ENCODE measurements at places on chromosomes 4 and X. TPM values are rescaled to one million over a fixed set of nuclear protein-coding genes. Genes with fewer than 3 reads are reported as not detected.

DNA sequence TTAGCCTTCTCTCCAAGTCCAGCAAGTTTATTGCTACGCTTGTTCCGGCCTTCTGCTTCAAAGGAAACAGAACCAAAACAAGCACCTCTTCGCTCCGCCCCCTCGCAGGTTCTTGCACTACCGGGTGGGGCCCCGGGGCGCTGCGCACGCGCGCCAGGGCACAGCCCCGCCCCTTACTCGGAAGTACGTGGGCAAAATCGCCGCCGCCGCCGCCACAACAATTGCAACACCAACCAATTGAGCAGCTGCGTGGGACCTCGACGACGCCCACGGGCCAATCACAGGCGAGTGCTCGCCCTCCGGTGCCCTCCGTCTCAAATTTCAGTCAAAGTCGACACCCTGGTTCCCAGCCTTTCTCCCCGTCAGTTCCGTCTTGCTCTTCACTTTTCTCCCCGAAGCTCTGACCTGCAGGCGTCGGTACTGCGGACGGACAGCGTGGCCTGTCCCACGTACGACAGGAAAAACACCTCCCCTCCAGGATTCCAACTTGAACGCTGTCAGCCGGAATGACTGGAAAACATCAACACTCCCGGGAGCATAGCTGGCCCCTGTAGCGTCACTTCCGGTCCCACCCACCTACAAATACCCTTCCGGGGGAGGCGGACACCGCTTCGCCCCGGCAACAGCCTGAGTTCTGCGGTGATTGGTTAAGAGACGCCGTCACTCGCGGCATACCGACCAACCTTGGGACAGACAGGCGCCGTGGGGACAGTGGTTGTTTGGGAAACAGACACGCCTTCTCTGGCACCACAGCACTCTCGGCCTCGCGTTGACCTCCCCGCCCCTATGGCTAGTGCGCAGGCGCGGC is 624 bp upstream of the OTUD5 start:
- peaks cover 26% of the 10 kb centered on the region for H3K4me1 ChIP-seq
- DNase-seq, result peak; percentile 95
- no peaks in the 10 kb centered on the region for H3K27me3 ChIP-seq
- H3K27ac ChIP-seq, result peak overlapping the region; percentile 99
- H3K4me3 ChIP-seq, result peak overlapping the region; percentile 99

DNA sequence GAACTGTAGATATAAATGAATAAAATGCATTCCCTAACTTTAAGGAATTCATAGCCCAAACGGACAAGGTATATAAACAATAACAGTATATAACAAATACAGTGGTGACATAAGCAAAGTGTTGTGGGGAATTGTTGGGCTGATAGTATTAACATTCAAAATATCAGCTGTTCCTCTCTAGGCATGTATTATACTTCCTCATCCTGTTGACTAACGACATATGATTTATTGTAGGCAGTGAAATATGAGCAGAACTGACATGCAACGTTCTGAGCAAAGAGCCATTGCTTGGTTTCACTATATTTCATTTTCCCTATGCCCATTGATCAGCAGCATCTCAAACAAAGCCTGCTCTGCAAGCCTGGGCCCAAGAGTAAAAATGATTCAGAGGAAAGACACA is 143.9 kb downstream of the PTCHD1 start:
- no peaks in the 10 kb centered on the region for H3K4me1 ChIP-seq
- H3K4me3 ChIP-seq, result no peak overlapping the region
- no peak overlapping the region for H3K27ac ChIP-seq
- H3K36me3 ChIP-seq, result no peaks in the 10 kb centered on the region

DNA sequence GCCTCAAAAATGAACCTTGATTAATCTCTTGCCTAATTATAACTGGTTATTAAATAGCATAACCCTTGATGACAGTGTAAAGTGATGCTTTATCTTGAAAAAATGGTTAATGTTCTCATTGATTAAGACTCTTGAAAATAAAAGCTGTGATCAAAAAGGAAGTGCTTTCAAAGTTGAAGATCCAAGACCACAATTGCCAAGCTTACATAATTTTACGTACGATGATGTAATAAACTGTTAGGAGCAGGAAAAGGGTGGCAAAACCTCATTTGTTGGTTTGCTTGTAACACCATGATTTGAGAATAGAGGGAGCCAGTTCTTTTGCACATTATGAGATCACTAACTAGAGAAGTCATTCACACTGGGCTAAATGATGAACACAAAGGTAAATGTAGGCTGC is 322.2 kb downstream of the ADGRL3 start:
- H3K36me3 ChIP-seq, result peaks cover 11% of the 10 kb centered on the region
- no peak for DNase-seq
- no peak overlapping the region for H3K4me3 ChIP-seq
- no peaks in the 10 kb centered on the region for H3K27me3 ChIP-seq
- H3K27ac ChIP-seq, result no peak overlapping the region
- H3K4me1 ChIP-seq, result no peaks in the 10 kb centered on the region

GRCh38 chr4:148052448-148052847 is 320.6 kb downstream of the ARHGAP10 start:
- no peak for DNase-seq
- no peaks in the 10 kb centered on the region for H3K27me3 ChIP-seq
- peak overlapping the region; percentile 73 for H3K27ac ChIP-seq
- H3K4me1 ChIP-seq, result peaks cover 41% of the 10 kb centered on the region

GRCh38 chr4:78534286-78534955 is 17.1 kb upstream of the ANXA3 start:
- DNase-seq, result no peak
- no peaks in the 10 kb centered on the region for H3K36me3 ChIP-seq
- H3K27me3 ChIP-seq, result peaks cover 39% of the 10 kb centered on the region
- no peak overlapping the region for H3K4me3 ChIP-seq
- no peak overlapping the region for H3K27ac ChIP-seq

DNA sequence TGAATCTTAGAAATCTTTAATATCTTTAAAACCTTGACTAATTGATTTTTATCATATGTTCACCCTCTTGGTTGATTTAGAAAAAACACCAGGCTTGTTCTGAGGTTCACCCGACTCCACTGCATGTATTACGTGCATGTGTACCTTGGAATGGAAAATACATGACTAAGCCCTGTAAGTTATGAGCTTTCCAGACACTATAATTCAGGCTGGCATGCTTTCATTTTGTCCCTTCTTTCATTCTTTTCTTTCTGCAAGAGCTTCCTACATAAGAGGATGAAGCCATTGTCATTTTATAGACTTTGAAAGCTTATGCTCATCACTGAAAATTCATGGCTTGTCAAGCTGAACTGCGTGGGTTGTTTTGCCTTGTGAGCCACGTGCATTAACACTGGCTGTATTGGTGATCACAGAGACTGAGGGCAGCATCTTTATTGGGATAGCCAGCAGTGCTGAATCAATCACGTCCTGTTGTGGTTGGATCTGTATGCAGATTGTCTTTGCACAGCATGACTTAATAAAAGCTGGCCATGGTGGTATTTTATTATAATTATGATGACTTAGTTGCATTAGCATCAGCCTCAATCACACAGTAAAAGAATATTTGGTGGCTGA is 141.9 kb downstream of the SLIT2 start:
- H3K4me3 ChIP-seq, result no peak overlapping the region
- no peaks in the 10 kb centered on the region for H3K4me1 ChIP-seq
- DNase-seq, result no peak
- no peak overlapping the region for H3K27ac ChIP-seq
- no peaks in the 10 kb centered on the region for H3K27me3 ChIP-seq

DNA sequence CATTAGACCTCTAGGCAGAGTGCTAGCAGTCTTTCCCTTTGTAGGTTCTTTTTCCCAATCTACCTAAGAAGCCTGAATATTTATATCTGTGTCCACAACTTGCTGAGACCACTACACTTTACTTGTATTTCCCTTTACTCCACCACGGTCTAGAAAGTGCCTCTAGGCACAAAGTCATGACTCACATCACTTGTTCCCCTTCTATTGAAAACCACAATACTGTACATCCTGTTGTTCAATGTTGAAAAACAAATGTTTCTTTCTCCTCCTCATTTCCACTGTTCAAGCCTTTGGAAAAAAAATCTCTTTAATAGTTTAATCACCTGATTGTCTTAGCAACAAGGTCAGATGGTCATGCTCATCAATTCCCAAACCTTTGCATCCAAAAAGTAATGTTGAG is 326.7 kb downstream of the GUCY2F start:
- no peaks in the 10 kb centered on the region for H3K27me3 ChIP-seq
- H3K4me1 ChIP-seq, result no peaks in the 10 kb centered on the region
- no peak overlapping the region for H3K4me3 ChIP-seq
- H3K27ac ChIP-seq, result no peak overlapping the region
- DNase-seq, result no peak

DNA sequence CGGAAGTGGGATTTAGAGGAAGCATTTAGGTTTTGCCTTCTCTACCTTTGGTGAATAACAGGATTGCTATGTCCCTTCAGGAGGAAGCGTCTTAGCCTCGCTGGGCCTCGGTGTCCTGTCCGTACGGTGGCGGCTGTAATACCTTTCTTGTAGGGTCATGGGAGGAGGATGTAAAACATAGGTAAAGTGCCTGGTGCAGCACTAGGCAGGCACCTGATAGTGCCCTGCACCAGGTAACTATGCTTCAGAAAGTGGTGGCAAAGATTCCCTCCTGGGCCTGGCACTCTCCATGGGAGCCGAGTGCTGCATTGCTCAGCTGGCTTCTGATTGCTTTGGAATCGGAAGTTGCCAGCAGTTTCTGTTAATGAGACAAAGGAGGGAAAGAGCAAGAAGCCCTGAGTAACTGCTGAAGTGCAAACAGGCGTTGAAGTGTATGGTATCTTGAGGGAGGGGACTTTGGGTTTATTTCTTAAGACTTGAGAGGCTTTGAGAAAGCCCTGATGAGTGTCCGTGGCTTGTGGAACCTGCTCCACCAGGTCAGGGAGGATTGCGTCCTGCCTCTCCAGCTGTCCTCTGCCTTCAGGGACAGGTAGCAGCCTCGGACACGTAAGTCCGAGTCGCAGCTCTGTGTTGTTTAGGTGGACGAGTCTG is 45.8 kb downstream of the TBC1D14 start:
- no peak for DNase-seq
- peaks cover 19% of the 10 kb centered on the region for H3K4me1 ChIP-seq
- H3K27ac ChIP-seq, result peak overlapping the region; percentile 1
- H3K4me3 ChIP-seq, result no peak overlapping the region
- H3K27me3 ChIP-seq, result no peaks in the 10 kb centered on the region
- no peaks in the 10 kb centered on the region for H3K36me3 ChIP-seq

DNA sequence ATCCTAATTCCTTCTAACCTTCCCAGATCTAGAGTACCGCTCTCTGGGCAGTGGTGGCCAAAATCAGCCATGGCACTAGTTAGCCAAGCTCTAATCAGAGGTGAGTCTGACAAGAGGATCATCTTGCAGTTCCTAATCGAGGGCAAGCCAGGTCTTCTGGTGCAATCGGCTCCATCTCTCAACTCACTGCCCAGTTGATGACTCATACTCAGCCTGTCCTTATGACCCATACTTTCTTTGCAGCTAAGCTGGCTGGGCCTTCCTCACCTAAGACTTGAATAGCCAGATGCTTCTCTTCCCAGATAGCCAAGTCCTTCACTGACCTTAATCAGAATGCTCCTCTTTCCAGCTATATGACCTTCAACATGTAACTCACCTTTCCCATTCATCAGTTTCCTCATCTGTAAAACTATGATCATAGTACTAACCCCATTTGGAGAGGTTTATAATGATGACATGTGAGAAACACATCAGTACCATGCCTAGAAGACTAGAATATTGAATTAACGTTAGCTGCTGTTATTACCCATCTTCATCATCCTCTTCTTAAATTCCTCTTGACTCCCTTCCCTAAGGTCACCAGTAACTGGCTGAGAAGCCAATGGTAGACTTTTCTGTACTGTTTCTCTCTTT is 57.1 kb downstream of the RELL1 start:
- H3K4me3 ChIP-seq, result no peak overlapping the region
- no peaks in the 10 kb centered on the region for H3K27me3 ChIP-seq
- peaks cover 14% of the 10 kb centered on the region for H3K36me3 ChIP-seq
- no peak overlapping the region for H3K27ac ChIP-seq

GRCh38 chrX:87397103-87397886 is 120.3 kb upstream of the KLHL4 start:
- H3K27me3 ChIP-seq, result no peaks in the 10 kb centered on the region
- H3K27ac ChIP-seq, result no peak overlapping the region
- no peaks in the 10 kb centered on the region for H3K4me1 ChIP-seq
- H3K4me3 ChIP-seq, result no peak overlapping the region
- H3K36me3 ChIP-seq, result peaks cover 5% of the 10 kb centered on the region
- DNase-seq, result no peak

DNA sequence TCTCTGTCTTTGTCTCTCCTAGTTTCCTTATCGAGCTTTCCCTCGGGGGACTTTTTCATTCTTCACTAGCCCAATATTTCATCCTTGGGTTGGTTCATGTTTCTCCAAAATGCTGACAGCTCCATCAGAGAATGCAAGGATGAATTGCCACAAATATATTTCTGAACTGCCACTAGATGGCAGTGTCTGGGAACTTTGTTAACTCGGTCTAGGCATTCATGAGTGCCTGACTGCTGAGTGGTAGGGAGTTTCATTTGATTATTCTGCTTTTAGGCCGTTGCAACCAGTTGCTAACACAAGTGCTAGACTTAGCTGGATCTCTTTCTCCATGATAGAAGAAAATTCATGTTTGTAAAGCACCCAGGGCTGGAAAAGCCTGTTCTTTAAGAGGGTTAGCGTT is 73.5 kb upstream of the RAP2C start:
- no peak overlapping the region for H3K4me3 ChIP-seq
- H3K36me3 ChIP-seq, result no peaks in the 10 kb centered on the region
- H3K4me1 ChIP-seq, result no peaks in the 10 kb centered on the region
- no peak overlapping the region for H3K27ac ChIP-seq
- peaks cover 6% of the 10 kb centered on the region for H3K27me3 ChIP-seq

DNA sequence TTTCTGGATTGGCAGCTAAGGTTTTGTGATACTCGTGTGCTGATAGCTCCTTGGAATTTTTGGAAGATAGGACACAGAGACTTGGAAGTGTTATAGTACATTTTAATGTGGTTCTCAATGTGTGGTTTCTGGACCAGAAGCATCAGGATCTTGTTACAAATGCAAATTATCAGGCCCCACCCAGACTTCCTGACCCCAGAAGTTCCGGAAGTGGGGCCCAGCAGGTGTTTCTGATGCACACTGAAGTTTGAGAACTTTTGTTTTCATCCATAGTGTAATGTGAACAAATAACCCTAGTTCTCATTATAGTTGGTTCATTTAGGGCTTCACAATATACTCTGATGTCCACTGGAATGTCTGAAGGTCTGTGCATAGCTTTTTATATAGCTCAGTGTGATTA is 49.6 kb downstream of the LAMP2 start:
- no peaks in the 10 kb centered on the region for H3K36me3 ChIP-seq
- H3K4me1 ChIP-seq, result no peaks in the 10 kb centered on the region
- DNase-seq, result no peak
- peaks cover 2% of the 10 kb centered on the region for H3K27me3 ChIP-seq
- H3K4me3 ChIP-seq, result no peak overlapping the region
- H3K27ac ChIP-seq, result no peak overlapping the region

- no peak overlapping the region for H3K27ac ChIP-seq
- H3K4me3 ChIP-seq, result no peak overlapping the region
- peaks cover 17% of the 10 kb centered on the region for H3K27me3 ChIP-seq
- H3K4me1 ChIP-seq, result no peaks in the 10 kb centered on the region
- DNase-seq, result no peak
These were observed 167.1 kb downstream of the NSUN7 start for GRCh38 chr4:40916880-40917279.

GRCh38 chrX:139020801-139021200 is 309.3 kb upstream of the FGF13 start:
- no peaks in the 10 kb centered on the region for H3K36me3 ChIP-seq
- no peak overlapping the region for H3K27ac ChIP-seq
- no peak for DNase-seq
- H3K4me1 ChIP-seq, result no peaks in the 10 kb centered on the region

The SPARCL1 gene
- not detected for total RNA-seq

The NLGN4X gene
- total RNA-seq, result not detected

The EXOSC9 gene
- 85.3 TPM for total RNA-seq

The GPR119 gene
- not detected for total RNA-seq

The SPATA18 gene
- total RNA-seq, result not detected

The IRAK1 gene
- 136 TPM for total RNA-seq

The SOX3 gene
- total RNA-seq, result not detected
